ENCODE measurements at places on chromosomes 5 and 9. TPM values are rescaled to one million over a fixed set of nuclear protein-coding genes. Genes with fewer than 3 reads are reported as not detected.

Gene GRXCR2
- total RNA-seq, result not detected

Gene HTR1A
- not detected for total RNA-seq

Gene CDC20B
- total RNA-seq, result 0.08 TPM

Gene PRSS3
- 1.3 TPM for total RNA-seq

Gene SLC1A3
- total RNA-seq, result not detected

Gene SNX30
- total RNA-seq, result 3.4 TPM

Gene EEIG1
- total RNA-seq, result 48.5 TPM

Gene ALDH1A1
- not detected for total RNA-seq

Gene CACNA1B
- total RNA-seq, result not detected

Gene MATR3
- 170 TPM for total RNA-seq

Gene IGIP
- 2.8 TPM for total RNA-seq

Gene RAD17
- total RNA-seq, result 26.5 TPM

Gene PRUNE2
- 0.27 TPM for total RNA-seq

Gene SLC44A1
- 7.2 TPM for total RNA-seq

Gene C8G
- not detected for total RNA-seq

Gene KIF27
- 3.7 TPM for total RNA-seq

Gene KIF24
- 7.2 TPM for total RNA-seq

Gene COL5A1
- total RNA-seq, result not detected

Gene RBM22
- total RNA-seq, result 69.3 TPM

Gene APBA1
- 0.08 TPM for total RNA-seq

Gene SHC3
- not detected for total RNA-seq

Gene ENG
- 20.5 TPM for total RNA-seq

Gene PAEP
- not detected for total RNA-seq

Gene SPATA31A1
- total RNA-seq, result not detected

Gene OMD
- not detected for total RNA-seq

Gene PCDHGA4
- total RNA-seq, result not detected

Gene ERAP2
- total RNA-seq, result 32.0 TPM

Gene CRHBP
- total RNA-seq, result not detected

Gene QRFP
- not detected for total RNA-seq

Gene RASGRF2
- 14.1 TPM for total RNA-seq

Gene ARL14EPL
- total RNA-seq, result not detected

Gene MCTP1
- not detected for total RNA-seq

Gene RLN2
- total RNA-seq, result 2.4 TPM

Gene IL3
- total RNA-seq, result 68.7 TPM

Gene FBXW11
- 61.2 TPM for total RNA-seq

Gene SLC6A3
- 0.08 TPM for total RNA-seq

Data from activated CD8-positive, alpha-beta memory T cell treated with anti-CD3 and anti-CD28 coated beads for 36 hours (primary cell).